ENCODE measurements at places on chromosomes 13 and 19.

GRCh38 chr19:17910791-17911360, 21.9 kb upstream of the CCDC124 start:
- H3K27ac ChIP-seq: no peak overlapping the region
- no peak overlapping the region for H3K4me3 ChIP-seq
- no peaks in the 10 kb centered on the region for H3K4me1 ChIP-seq
- DNase-seq: no peak

GRCh38 chr19:4063369-4064148, 3.1 kb downstream of the ZBTB7A start:
- no peak for DNase-seq
- peak overlapping the region; percentile 94 for H3K27ac ChIP-seq
- peaks cover 50% of the 10 kb centered on the region for H3K4me1 ChIP-seq
- H3K27me3 ChIP-seq: no peaks in the 10 kb centered on the region

GRCh38 chr13:52009946-52010345, 1.3 kb downstream of the ATP7B start:
- H3K4me1 ChIP-seq: peaks cover 14% of the 10 kb centered on the region
- H3K36me3 ChIP-seq: no peaks in the 10 kb centered on the region
- no peak overlapping the region for H3K4me3 ChIP-seq
- no peaks in the 10 kb centered on the region for H3K27me3 ChIP-seq
- no peak overlapping the region for H3K27ac ChIP-seq

GRCh38 chr13:83798731-83799130, 83.5 kb downstream of the SLITRK1 start:
- no peaks in the 10 kb centered on the region for H3K4me1 ChIP-seq
- H3K27me3 ChIP-seq: no peaks in the 10 kb centered on the region
- no peaks in the 10 kb centered on the region for H3K36me3 ChIP-seq
- DNase-seq: no peak
- no peak overlapping the region for H3K27ac ChIP-seq

DNA sequence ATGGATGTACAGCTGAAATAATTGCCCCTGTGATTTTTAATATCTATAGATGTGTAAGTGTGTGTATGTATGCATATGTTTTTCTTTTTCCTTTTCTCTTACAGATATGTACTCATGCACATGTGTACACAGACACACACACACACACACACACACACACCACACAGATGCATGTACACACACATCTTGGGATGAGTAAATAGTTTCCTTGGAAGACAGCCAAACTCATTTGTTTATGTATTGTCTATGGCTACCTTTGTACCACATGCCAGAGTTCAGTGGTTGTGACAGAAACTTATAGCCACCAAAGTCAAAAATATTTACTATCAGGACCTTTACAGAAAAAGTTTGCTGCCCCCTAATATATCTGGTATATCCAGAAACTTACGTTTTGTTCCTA, 192.6 kb downstream of the MAB21L1 start:
- DNase-seq: no peak
- no peak overlapping the region for H3K27ac ChIP-seq
- H3K4me1 ChIP-seq: no peaks in the 10 kb centered on the region
- H3K36me3 ChIP-seq: no peaks in the 10 kb centered on the region
- no peak overlapping the region for H3K4me3 ChIP-seq
- H3K27me3 ChIP-seq: no peaks in the 10 kb centered on the region

All from left lung (tissue), 14 donors.